Anterior cingulate cortex (tissue), 58 donors: ENCODE measurements at places on chromosomes 2 and 18.

DNA sequence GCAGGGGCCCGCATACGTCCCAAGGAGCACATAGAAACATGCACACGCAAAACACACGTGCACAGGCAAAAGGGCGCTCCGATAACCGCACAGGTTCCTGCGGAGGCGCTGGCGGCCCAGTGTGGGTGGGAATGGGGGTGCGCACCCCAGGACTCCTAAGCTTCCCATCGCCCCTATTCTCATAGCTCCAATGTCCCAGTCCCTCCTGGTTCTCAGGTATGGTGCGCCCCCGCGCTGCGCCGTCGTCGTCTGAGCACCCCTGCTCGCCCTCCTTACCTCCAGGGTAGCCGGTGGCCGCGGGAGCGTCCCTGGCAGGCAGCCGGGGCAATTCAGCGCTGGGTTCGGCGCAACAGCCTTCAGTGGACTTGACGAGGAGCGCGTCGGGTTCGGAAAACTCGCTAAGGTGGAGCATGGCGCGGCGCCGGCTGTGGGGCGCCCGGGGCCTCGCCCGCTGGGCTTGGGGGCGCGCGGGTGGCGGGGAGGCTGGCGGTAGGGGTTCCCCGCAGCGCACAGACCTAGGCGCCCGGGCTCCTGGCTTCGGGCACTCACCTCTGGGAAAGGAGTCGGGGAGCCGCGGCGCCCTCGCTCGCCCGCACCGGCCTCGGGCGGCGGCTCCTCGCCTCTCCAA lies 328 bp downstream of the EGR4 start:
- DNase-seq: no peak

DNA sequence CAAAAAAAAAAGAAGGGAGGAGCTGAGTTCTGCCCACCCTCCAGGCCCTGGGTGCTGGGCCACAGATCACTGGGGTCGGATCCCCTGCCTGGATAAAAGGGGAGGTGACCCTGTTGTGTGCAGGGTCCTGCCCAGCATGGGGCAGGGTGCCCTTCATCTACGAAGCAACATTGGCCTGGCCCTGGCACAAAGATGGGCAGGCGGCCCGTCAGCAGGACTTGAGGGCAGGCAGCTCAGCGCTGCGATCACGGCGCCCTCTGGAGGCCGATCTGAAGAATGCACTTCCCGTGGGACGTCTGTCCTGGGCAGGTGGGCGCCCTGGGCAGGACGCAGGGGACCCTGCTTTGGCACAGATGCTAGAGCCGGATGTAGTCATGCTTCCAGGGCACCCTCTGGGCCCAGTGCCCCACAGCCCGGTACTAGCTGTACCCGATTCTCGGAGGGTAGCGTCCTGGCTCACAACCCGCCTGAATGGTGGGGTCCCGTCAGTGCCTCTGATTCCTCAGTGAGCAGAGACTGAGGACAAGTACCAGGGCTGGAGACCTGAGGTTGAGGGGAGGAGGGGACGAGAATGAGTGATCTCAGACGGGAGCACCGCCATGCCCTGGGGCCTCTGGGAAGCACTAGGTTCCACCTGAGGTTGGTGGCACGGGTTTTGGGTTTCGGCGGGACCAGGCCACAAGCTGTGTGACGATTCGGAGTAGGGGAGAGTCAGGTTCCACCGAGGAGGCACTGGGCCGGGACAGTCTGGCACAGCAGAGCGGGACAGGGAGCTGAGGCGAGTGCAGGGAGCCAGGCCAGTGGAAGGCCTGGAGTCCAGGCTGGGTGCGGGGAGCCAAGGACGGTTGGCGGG lies 18.0 kb downstream of the ARID5A start:
- no peak for DNase-seq

DNA sequence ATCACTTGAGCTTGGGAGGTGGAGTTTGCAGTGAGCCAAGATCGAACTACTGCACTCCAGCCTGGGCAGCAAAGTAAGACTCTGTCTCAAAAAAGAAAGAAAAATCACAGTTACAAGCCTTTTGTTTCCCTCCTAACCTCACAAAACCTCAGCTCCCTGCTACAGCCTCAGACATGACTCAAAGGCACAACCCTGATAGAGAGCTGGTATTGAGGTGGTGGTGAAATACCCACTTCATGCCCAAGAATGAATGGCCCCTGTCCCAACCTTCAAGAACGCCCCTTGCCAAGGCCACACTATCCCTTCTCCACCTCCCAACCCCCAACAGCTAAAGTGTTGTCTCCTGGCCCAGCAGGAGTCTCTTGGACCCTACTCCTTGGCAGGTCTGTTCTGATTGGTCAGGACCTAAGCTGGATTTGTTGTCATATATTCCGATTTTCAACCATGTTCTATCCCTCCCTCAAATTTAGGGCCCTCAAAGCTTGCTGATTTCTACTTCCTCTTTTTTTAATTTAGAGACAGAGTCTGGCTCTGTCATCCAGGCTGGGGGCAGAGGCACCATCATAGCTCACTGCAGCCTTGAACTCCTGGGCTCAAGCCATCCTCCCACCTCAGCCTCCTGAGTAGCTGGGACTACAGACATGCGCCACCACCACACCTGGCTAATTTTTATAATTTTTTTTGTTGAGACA lies 61.9 kb upstream of the BZW1 start:
- no peak for DNase-seq

GRCh38 chr18:77067291-77068061 lies 65.1 kb downstream of the MBP start:
- DNase-seq: no peak

GRCh38 chr18:79077181-79077580 lies 8.0 kb downstream of the ATP9B start:
- no peak for DNase-seq

DNA sequence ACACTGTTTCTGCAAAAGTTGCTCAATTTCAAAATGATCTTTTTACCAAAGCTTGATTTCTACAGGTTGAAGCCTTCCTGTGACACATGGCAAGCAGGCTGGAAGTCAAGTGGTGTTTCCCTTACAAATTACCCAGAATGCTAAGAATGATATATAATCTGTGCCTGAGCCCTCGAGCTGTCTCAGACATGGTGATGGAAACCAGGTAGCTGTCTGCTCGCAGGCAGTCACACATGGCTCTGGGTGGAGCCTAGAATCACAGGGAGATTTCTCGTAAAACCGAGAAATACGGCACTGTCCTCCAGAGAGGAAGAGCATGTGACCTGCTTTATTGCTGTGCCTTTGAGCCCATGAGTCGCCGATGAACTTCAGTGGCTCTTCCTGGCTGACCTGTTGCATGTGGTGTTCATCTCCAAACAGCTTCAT lies 392.9 kb downstream of the ZNF521 start:
- DNase-seq: no peak
